ENCODE measurements at places on chromosomes 12 and 14.

DNA sequence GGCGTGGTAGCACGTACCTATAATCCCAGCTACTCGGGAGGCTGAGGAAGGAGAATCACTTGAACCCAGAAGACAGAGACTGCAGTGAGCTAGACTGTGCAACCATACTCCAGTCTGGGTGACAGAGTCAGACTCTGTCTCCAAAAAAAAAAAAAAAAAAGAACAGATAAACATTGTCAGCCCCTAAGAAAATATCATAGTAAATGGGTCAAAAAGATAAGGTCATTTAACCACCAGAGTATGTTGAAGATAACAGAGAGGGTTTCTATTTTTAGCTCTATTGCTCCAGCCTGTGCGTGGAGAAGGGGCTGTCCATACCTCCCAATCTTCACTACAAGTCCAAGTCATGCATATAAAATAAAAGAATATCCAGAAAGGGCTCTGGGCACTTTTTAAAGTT lies 15.4 kb downstream of the LGMN start:
- DNase-seq: peak; percentile 44

DNA sequence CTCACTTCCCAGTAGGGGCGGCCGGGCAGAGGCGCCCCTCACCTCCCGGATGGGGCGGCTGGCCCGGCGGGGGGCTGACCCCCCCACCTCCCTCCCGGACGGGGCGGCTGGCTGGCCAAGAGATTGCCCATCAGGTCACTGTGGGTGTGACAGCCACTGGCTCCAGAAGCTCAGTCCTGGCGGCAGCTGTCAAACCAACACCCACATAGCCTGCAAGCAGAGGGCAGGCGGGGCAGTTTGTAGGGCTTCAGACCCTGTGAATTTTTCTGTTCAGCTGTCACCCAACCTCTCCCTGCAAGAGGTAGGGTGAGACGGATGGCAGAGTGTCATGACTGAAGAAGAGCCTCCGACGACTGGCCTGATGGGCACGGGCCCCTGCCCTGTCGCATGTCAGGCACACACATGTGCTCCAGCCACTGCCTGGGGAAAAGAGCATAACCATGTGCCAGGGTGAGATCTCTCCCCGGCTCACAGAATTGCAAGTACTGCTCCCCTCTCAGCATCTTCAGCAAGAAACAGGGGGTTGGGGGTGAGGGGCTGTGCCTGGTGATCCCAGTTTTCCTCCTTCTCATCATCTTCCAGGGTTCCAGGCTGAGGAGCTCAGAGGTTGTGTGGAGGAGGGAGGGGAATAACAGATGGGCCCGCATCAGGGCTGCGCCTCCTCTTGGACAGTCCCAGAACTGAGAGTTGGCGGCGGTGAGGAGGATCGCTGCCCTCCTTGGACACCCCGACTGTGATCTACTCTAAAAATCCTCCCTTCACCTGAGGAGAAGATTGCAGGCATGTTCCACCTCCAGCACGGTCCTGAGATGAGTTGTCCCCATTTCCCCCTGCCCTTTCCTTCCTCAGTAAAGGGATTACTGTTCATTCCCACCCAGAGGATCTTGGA lies 11.2 kb upstream of the PRPH start:
- DNase-seq: no peak

DNA sequence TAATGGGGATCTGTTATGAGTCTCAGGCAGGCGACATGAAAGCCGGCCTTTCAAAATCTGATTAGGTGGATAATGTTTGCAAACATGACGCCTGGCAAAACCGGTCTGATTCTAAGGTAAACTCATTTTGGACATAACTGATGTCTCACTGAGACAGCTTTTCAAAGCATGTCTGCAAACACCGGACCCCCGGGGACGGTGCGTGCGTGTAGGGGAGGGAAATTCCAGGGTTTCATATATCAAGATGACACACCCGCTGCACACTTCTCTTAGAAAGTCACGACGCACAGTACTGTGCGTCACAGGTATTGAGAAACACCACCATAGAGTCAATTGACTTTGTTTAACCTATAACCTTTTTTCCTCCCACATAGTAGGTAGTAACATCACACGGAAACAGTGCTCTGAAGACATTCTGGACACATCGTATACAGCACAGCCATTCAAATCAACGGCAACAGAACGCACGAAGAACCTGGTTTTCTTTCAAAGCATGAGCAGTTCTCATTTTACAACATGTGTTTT lies 43.9 kb upstream of the TESC start:
- DNase-seq: peak; percentile 80

GRCh38 chr12:2259369-2259768 lies 206.6 kb downstream of the CACNA1C start:
- no peak for DNase-seq

DNA sequence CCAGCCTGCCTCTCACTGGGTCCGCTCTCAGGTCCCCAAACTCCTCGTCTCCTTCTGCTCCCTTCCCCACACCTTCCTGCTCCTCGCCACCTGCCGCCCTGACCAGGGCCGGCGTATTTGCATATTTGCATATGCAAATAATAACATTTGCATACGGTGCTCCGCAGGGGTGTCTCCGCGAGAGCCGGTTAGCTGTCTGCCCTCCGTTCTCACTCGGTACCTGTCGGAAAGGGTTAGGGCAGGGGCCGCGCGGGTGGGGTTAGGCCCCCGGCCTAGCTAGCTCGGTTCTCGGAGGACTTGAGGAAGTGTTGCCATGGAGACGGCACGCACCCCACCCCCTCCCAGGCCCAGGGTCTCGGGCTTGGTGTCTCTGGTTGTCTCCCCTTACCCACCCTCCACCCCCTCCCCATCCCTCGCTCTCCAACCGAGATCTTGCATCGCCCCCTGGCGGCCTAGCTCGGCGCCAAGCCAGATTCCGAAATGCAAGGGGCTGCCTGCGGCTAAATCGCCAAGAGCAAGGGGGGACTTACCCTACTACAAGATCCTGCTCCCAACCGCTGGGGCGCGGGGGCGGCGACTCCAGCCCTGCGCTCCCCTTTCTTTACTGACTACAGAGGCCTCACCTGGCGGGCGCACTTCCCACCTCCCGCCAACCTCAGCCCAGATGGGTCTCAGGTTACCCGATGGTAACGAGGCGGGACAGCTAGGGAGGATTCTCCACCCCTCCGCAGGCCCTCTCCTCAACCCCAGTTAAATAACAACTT lies 8.1 kb downstream of the STAC3 start:
- DNase-seq: no peak

DNA sequence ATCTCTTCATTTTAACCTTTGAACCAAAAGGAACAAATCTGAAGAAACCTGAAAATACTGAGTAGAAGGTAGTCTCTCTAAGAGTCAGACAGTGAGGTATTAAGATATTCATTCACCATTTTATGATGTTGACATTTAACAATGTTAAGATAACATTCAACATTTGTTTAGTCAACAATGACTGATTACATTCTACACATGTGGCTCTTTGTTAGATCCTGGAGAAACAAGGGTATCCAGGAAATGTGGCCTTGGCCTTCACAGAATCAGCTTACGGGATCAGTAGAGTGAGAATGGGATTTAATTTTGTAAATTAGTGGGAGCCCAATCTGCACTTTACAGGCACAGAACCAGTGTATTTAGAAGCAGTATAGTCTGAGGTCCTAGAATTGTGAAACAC lies 355.5 kb downstream of the KCNH5 start:
- no peak for DNase-seq

GRCh38 chr14:66206554-66206953 lies 279.6 kb upstream of the CCDC196 start:
- DNase-seq: peak; percentile 0

GRCh38 chr14:105290621-105291346 lies 10.0 kb downstream of the BRF1 start:
- peak; percentile 21 for DNase-seq

- no peak for DNase-seq
Measured at GRCh38 chr14:62369919-62370560, 607.8 kb downstream of the SNAPC1 start.

DNA sequence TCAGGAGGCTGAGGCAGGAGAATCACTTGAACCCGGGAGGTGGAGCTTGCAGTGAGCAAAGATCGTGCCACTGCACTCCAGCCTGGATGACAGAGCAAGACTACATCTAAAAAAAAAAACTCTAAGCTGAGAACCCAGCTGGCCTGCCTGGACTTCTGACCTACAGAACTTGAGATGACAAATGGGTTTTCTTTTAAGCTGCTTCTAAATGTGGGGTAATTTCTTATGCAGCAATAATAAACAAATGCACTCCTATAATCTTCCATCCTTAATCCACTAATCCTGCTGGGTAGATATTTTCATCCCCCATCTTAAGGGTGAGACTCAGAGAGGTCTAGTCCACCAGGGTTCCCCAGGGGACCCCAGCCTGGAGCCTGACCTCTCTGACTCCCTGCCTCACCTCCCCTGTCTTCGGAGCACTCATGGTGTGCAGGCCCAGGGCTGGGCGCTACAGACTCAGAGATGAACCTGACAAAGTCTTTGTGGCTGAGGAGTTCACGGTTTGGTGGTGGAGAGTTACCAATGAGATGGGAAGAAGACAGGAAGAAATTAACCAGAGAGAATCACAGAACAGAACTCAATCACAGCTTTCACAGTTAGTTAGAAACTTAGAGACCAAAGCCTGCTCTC lies 39.7 kb upstream of the BDKRB2 start:
- DNase-seq: peak; percentile 75

DNA sequence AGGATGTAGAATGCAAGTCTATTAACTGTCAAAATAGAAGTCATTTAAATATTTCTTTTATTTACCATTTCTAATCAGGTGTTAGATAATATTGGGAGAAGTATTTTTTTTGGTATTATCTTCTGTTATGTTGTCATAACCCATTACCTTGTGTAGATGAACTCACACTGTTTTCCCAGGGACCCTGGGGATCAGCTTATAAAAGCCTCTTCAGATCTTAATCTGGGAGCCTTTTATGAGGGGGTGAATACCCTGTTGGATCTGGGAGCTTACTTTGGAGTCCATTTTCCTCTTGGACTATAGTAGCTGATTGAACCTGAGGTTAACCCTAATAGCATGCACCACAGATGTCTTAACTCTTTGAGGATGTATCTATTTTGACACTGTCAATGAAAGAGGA lies 176.3 kb upstream of the ATP2B1 start:
- no peak for DNase-seq

DNA sequence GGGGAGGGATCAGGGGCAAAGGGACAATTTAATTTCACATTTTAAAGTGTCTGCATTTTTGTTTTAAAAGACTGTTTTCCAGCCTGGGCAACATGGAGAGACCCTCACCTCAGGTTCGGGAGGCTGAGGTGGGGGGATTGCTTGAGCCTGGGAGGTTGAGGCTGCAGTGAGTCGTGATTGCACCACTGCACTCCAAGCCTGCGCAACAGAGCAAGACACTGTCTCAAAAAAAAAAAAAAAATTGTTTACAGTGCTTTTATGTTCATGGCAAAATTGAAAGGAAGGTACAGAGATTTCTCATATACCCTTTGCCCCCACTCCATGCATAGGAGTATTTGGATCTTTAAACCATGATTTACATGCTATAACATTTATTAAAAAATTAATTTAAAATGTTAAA lies 16.4 kb upstream of the HVCN1 start:
- DNase-seq: no peak

DNA sequence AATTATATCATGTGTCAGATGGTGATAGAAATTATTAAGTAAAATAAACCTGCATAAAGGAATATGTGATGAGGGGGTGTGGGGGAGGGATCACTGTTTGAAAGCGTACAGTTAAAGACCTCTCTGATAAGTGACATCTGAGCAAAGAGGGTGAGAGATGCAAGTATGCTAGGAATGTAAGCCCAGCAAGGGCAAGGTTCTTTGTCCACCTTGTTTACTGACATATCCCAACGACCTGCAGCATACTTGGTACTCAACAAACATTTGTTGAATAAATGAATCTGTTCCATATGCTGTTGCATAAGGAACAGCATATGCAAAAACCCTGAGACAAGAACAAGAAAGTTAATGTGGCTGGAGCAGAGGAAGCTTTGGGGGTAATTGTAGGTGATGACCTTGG lies 12.0 kb upstream of the MDM1 start:
- no peak for DNase-seq

- DNase-seq: no peak
Measured at GRCh38 chr14:39383026-39383660, 49.1 kb downstream of the FBXO33 start.

GRCh38 chr14:76812093-76812421 lies 625 bp downstream of the ANGEL1 start:
- DNase-seq: no peak

- peak; percentile 53 for DNase-seq
Measured at GRCh38 chr12:105214148-105214547, 21.8 kb downstream of the APPL2 start.

- DNase-seq: no peak
Measured at GRCh38 chr14:81385886-81386285, 14.2 kb downstream of the STON2 start.

- DNase-seq: no peak
Measured at GRCh38 chr14:22854963-22855724, 16.4 kb upstream of the LRP10 start.
